Activated T-cell treated with anti-CD3 and anti-CD28 coated beads for 24 hours (primary cell): ENCODE measurements at places on chromosomes 2 and 18.

DNA sequence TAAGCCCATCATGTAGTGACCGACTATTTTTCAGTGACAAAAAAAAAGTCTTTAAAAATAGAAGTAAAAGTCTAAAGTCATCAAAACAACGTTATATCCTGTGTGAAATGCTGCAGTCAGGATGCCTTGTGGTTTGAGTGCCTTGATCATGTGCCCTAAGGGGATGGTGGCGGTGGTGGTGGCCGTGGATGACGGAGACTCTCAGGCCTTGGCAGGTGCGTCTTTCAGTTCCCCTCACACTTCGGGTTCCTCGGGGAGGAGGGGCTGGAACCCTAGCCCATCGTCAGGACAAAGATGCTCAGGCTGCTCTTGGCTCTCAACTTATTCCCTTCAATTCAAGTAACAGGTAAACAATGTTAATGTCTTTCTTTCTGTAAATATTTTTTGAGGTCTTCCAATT is at the start of gene CD28:
CD28 (plus strand) TSS at position 237 of the 400 bp plus-strand sequence; CDS start at position 295, 58 bp downstream.
- DNase-seq = peak; percentile 83

DNA sequence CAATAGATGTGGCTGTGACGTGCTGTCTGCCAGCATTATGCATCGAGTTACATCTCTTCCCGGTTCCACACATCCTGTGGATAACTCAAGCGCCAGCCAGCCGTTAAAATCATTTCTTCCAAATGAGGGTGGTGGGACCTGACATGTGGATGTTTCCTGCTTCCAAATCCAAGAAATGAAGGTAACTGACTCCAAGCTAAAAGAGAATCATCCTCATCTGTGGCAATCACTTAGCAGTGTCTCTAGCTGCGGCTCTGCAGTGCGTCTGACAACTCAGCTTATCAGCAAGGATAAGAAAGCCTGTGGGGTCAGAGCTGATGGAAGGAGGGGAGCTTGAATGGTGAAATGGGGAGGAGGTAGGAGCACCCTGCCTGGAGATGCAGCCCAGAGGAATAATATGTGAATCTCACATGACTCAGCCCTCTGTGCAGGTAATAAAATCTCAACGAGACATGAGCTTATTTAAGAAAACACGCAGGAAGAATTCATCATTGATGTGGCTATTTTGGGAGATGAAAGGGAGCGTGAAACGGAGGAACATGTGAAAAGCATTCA is 382.2 kb upstream of the TRIB2 start:
- no peak for DNase-seq

DNA sequence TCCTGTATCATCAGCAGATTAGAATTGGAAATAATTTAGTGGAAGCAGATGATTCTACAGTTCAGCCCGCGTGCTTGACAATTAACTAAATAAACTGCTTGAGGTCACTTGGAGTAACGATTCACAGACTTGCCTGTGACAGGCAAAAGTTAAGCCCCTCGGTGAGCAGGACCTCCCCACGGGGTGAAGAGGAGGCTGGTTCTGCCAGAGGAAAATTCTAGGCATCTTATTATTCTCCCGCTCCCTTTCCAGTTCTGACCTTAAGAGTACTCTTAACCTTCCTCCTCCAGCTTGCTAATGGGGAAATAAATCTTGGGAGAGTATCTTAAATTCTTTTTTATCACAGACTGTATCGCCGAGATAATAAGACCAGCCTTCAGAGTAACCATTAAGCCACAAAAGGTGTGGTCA is 169.7 kb upstream of the SMAD2 start:
- DNase-seq = no peak

DNA sequence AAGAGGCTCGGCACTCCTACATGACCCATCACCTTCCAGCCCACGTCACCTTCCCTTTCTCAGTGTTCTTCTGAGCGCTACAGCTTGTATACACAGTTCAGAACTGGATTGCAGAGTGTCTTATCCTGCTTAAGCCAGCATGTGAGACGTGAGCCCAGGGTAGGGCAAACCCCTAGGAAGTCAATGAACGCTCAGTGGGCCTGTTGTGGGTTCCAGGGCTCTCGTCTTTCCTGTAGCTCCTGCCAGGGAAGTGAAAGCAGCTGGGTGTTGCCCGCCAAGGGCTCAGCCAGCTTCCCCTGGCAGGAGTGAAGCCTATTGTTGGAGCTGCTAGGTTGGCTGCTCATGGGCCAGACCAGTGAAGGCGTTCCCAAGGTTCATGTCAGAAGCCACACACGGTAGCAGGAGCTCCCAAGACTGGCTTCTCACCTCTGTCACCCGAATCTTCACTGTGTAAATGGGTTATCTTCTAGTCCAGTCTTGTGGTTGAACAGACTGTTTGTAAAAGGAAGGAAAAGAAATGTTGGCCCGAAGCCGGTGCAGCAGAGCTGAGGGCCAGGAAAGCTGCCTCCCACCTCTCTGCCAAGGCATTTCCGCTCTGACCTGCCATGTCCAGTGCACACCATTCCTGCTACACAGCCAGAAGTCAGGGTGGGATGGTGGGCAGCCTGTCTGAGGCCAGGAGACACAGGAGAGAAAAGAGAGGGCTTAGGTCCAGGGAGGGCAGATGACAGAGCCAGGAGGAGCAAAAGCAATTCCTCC is 69.6 kb upstream of the RMDN2 start:
- DNase-seq = no peak

DNA sequence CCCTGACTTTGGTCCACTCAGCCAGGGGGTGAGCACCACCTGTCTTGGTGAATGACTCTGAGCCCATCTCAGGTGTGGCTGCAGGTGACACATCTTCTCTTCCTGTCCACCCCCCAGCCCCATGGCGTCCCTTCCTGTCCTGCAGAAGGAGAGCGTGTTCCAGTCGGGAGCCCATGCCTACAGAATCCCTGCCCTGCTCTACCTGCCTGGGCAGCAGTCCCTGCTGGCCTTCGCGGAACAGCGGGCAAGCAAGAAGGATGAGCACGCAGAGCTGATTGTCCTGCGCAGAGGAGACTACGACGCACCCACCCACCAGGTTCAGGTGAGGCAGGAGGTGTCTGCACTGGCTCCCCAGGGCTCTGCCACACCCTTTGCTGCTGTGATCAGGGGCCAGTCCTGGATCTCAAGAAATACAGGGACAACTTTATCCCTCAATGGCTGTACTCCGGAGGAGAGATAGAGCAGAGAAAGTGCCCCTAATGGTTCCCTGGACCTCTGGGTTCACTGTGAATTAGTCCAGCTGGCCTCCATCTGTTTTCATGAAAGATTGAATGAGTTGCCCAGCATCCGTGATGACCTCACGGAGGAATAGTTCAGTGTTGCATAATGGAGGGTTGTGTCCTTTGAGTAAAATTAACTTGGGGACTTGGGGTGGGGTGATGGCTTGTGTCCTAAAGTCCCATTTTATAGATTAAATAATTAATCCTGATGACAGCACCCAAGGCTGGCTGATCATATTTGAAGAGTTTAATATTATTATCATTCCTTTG is at the start of gene NEU2:
NEU2 (plus strand) TSS at position 122 of the 770 bp plus-strand sequence; CDS start at position 122, 0 bp downstream.
- no peak for DNase-seq

GRCh38 chr18:56085551-56085950 is 497.6 kb upstream of the TCF4 start:
- no peak for DNase-seq

GRCh38 chr2:208847651-208848050 is 441.1 kb downstream of the PTH2R start:
- DNase-seq = no peak

DNA sequence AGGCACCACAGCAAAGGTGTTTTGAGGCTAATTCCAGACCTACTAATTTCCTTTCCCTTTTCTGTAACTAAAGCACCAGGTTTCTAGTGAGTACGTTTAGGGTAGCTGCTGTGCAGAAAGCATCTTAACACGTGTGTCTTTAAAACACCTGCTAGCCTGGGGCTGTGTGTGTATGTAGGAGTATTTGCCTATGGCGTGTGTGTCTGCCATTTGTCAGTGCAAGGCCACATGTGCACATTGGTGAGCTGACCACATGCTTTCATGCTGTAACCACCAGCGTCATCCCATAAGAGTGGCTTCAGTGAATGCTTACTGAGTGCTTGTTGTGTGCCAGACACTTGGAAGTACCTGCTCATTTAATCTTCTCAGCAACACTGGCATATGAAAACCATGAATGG is 241.6 kb downstream of the SEPTIN10 start:
- no peak for DNase-seq

DNA sequence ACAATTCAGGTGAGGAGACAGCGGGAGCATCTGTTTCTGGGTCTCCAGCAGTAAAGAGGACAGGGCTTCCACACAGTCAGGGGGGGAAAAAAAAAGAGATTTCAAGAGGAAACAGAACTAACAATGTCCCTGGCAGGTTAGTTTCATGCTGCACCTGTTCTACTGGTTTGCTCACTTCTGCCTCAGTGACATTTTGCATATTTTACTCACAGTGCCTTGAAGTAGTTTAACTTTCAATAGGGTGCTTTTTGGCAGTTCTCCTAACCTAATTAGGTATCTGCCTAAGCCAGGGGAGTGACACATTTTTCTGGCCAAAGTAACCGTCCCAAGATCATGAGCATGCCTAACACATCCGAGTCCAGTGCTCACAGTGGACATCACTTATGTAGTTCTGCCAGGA is 109.0 kb upstream of the ALK start:
- DNase-seq = no peak

- no peak for DNase-seq
Measured at GRCh38 chr2:11925295-11926066, 179.0 kb downstream of the LPIN1 start.

DNA sequence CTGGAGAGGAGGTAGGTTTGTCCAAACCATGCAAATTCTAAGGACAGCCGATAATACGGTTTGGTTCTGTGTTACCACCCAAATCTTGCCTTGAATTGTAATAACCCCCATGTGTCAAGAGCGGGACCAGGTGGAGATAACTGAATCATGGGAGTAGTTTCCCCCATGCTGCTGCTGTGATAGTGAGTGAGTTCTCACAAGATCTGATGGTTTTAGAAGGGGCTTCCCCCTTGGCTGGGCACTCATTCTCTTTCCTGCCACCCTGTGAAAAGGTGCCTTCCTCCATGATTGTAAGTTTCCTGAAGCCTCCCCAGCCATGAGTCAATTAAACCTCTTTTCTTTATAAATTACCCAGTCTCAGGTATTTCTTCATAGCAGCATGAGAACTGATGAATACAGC is 295.2 kb downstream of the NBAS start:
- no peak for DNase-seq

DNA sequence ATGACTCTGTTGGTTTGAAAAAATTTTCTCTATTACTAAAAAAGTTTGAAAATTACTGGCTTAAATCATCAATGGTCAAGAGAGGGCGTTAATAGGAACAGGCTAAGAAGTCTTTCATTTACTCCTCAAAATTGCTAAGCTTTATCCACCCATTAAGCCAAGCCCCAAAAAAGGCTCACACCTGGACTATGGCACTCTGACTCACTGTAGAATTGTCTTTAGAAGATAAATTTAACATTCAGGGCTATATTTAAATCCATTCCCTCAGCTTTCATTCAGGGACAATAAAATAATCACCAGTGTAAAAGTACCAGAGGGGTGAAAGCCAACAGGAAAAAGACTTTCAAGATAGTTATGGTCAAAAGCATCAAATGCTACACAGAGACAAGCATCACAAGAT is 80.0 kb downstream of the SESTD1 start:
- DNase-seq = no peak
